ENCODE measurements at places on chromosomes 6 and 20.

DNA sequence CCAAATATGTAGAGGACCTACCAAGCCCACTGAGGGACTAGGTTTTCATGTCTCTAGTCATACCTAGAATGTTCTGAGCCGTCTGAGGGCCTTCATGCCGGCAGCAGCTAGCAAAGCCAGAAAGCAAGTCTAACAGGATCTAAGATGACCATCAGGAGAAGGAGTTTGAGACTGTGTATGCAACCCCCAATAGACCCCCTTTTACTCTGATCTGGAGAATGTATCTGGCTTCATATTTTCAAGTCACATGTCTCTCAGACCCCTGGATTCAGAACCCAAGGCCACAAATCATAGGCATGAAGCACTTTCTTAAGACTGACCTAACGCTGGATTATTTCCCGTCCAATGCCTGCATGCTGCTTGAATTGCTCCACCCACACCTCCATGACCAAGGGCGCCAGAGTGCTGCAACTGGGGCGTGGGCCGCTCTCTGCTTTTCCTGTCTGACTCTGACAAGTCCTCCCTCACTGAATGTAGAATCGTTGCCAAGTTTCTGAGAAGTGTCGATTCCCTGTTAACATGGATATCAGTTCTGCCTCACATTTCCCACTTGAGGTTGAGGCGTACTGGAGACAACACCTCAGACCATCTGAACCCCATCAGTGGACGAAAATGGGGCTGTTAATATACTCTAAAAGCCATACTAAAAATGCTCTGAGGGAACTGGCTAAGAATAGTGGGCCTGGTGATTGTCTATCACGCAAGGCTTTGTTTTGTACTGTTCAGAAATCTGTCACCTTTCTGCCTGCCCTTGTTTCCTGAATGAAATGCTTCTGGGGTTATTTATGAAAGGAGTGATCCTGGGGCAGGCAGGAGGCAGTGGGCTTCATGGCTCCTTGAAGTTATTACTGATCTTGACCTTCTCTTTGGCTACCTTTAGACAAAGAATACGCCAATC, 23.9 kb upstream of the ASXL1 start:
- no peak for DNase-seq

GRCh38 chr6:64266351-64266821, 630.8 kb downstream of the PHF3 start:
- no peak for DNase-seq

DNA sequence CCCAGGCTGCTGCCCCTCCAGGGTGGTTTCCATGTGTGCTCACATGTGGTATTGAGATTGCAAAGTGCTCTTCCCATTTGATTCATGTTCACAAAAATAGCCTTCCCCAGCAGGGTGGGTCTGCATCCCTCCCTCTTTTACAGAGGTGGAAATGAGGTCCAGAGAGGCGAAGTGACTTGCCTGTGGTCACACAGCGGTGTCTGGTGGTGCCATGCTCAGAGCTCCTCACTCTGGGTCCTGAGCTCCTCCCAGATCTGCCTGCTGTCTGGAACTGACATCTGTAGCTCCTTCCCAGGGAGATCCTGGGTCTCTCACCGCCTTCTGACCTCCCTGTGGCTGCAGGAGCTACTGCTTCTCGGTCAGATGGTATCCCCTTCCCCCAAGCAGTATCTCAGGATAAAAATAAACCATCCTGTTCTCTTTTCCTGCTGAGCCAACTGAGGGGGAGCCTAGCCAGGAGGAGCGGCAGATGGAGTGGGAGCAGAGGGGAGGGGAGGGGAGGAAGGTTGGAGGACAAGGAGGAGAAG, 11.9 kb downstream of the CD40 start:
- no peak for DNase-seq

DNA sequence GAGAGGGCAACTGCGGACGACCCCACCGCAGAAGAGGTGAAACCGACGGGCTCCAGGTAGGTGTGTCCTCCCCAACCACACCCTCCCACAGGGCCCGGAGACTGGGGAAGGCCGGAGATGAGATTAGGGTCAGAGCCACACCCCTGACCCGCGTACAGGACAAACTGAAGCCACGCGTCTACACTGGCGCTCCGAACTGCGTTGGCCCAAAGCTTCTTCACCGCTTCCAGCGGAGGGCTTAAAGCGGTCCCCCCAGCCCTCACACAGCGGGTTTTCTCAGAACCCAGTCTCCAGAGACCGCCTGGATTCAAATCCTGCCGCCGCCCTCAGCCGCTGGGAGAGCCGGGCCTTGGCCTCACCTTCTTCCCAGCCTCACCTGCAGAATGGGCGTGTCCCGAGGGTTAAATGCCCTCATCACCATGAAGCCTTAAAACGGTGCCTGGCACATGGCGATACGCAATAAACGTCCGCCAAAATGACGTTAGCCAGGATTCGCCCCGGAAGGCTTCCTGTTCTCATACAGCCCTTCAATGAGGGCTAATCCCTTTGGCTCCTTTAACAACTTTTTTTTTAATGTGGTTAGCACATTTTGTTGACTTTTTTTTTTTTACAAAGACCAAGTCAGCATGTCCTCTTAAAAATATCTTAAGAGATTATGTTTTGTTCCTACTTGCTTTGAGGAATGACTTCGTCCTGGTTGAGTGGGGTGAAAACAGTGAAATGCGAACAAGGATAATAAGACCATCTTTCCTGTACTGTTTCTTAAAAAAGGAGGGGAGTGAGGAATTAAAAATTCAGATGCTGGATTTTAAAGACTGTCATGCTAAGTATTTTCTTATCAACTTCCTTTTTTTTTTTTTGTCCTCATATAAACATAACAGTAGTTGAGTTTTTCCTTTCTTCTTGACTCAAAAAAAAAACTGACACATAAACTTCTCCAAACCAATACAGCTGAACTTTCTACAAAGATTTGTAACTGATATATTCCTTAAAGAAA, 15.1 kb upstream of the ZNF217 start:
- no peak for DNase-seq

- DNase-seq: no peak
Measured at GRCh38 chr6:149581349-149581748, 15.2 kb downstream of the GINM1 start.

DNA sequence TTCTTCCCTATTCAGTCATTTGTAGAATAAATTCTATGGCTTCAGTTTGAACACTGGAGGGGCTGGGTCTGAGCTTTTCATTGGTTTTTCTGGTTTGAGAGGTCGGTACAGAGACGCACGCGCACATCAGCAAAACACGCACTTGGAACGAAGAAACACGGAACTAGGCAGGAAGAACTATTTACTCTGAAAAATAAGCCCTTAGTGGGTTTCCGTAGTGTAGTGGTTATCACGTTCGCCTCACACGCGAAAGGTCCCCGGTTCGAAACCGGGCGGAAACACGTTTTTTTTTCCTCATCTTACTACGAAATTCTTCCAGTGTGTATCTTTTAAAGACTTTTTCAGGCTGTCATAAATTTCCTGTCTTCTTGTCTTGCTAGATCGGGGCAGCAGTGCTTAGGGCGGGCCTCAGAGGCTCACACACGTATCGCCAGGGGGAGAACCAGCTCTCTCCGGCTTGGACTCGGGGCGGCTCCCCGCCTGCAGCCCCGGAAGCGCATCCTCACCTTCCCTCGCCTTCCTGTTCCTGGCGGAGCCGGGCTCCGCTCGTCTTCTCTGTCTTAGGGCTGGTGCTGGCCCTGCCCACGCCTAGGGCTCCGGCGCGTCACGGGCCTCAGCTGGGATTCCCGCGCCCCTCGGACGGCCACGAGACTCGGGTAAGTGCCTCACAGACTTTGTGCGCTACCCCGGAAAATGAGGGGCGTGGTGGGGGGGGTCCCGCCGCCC, at the start of gene HMGN4:
Gene HMGN4, plus strand, starts transcription at position 521 of the 726 bp plus-strand sequence. CDS start 6,841 bp downstream, outside the sequence.
- peak; percentile 88 for DNase-seq

DNA sequence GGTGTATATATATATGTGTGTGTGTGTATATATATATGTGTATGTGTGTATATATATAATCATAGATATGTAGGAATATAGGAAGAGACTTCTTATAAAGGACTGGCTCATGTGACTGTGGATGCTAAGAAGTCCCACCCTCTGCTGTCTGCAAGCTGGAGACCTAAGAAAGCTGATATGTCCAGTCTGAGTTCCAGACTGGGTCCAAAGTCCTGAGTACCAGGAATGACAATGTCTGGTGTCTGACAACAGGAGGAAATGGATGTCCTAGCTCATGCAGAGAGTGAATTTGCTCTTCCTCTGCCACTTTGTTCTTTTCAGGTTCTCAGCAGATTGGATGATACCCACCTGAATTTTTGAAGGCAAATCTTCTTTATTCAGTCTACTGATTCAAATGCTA, 7.1 kb downstream of the ALDH5A1 start:
- no peak for DNase-seq
